ENCODE measurements at places on chromosomes 4 and X.

GRCh38 chrX:19883878-19884277 lies 3.5 kb downstream of the SH3KBP1 start:
- DNase-seq = peak; percentile 25

GRCh38 chr4:99654361-99654761 lies 3.3 kb downstream of the C4orf54 start:
- no peak for DNase-seq

GRCh38 chr4:8171984-8172924 lies 13.6 kb upstream of the ABLIM2 start:
- DNase-seq = no peak

GRCh38 chrX:155065035-155065734 lies 5.8 kb downstream of the CMC4 start:
- peak; percentile 92 for DNase-seq

DNA sequence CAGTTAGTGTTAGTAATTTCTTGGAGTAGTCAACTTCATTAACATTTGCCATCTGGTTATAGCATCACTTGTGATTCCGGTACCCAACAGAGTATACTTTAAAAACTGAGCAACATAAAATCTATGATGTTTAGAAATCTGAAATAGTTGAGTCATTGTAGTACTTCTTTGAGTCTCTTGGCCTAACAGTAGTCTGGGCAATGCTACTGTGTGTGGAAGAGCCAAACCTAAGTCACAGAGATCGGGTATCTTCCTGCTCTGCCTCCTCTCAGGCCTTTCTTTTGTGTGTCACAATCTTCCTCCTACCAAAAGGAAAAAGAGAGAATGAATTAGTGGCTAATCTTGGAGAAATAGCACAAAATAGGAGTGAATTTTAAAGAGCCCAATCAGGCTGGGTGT lies 25.5 kb downstream of the DCUN1D4 start:
- DNase-seq = no peak

Data from renal cortical epithelial cell (primary cell).